ENCODE measurements at places on chromosomes 7 and 10.
A peak's percentile ranks its signal among the peaks of the same experiment; 100 is the strongest.

DNA sequence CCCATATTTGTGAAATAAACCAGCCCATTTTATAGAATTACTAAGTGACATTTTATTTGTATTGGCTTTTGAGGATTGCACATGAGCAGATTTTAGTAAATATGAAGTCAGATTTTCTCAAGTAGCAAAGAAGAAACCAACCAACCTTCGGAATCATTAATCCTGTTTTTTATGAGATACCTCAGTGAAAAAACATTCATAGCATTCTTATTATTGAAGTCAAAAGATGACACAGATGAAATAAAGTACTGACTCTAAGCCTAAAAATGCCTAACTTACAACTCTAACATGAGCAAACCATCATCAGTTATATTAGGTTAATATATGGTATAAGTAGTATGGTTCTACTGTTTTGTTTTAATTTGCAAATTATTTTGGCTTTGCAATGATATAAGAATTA is 59.9 kb upstream of the AGBL3 start:
- DNase-seq: no peak

DNA sequence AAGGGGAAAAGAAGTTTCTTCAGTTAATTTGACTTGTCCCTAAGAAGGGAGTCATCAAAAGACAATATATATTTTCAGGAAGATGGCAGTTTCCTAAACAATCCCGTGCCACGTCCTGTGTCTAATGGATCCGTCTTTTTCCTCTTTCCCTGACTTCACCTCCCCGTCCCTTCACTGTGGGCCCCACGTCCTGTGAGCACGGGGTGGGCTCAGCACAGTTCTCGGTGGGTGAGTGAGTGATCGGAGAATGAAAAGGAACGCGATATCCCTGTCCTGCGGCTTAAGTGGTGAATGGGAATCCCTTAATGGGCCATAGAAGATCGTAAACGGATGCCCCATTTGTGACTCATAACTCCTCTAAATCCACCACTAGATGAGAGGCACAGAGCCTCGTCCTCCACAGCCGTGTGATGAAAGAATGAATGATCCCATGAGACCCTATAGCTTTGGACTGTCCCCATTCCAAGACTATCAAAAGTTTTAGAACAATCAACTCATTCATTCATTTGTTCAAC is 63.5 kb upstream of the PITRM1 start:
- DNase-seq: no peak

- no peak for DNase-seq
Observed at GRCh38 chr7:14900051-14900450, 2.5 kb downstream of the DGKB start.

GRCh38 chr10:122054048-122055025 is 65.4 kb downstream of the TACC2 start:
- no peak for DNase-seq

DNA sequence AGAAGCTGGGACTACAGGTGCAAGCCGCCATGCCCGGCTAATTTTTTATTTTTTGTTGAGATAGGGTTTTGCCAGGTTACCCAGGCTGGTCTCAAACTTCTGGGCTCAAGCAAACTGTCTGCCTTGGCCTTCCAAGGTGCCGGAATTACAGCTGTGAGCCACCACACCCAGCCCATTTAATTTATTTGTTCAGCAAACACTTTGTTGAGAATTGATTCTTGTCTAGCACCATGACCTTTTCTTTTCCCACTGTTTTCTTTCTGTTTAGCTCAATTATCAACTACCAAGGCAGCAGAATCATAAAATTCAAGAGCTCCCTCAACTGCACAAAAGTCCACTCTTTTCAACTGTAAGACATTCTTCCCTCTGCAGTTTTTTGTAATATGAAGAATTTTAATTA is 47.8 kb upstream of the PARD3 start:
- DNase-seq: no peak

GRCh38 chr10:33716501-33717267 is 382.2 kb upstream of the NRP1 start:
- no peak for DNase-seq

DNA sequence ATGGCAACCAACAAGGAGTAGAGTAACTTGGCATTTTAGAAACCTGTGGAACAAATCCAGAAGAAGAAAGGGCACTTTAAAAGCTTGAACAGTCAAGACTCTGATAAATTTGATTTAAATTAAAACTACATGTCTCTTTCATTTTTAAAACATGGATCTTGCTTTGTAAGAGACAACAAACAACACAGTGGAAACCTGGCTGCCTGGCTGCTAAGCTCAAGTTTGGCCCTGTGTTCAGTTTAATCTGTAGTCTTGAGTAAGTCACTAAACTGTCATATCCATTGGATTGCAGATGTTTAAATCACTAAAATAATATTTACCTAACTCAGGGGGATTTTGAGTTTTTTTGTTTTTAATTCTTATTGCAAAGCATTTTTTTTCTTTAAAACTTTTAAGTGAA is 374.9 kb upstream of the SEMA3D start:
- no peak for DNase-seq

GRCh38 chr10:35626971-35627507 is 15.1 kb downstream of the FZD8 start:
- DNase-seq: no peak

GRCh38 chr7:150975536-150976319 is 2.4 kb downstream of the KCNH2 start:
- no peak for DNase-seq

DNA sequence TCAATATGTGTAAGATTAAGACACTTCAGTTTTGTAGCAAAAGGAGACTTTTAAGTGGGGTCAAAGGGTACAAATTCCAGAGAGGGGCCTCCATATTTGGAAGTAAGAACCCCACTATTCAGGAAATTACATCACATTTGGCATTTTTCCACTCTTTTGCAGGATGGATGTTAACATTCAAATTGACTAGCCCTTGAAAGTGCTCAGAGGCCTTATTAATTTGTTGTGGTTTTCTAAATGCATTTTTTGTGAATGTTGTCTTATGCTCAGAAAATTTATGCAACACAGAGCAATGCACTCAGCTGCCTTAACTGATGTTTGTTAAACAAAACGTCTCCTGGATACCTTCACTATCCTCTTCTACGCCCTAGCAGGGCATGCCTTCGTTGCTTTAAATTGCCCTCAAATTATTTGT is 50.9 kb upstream of the PDLIM1 start:
- DNase-seq: no peak

DNA sequence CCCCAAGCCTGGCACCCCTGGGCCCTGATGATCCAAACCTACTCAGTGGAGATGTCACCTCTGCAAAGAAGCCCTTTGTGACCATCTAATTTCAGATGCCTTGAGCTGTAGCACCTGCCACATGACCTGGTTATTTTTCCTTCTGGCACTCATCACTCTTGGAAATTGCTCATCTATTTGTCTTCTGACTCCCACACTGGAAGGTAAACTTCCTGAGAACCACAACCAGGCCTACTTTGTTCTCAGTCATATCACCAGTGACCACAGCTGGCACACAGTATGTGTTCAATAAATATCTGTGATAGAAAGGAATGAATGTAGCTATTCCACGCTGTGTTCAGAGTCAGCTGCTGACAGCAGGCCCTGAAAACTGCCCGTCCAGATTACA is 97.1 kb downstream of the SH3PXD2A start:
- no peak for DNase-seq

- DNase-seq: no peak
Observed at GRCh38 chr10:71080381-71081228, 131.8 kb upstream of the UNC5B start.

DNA sequence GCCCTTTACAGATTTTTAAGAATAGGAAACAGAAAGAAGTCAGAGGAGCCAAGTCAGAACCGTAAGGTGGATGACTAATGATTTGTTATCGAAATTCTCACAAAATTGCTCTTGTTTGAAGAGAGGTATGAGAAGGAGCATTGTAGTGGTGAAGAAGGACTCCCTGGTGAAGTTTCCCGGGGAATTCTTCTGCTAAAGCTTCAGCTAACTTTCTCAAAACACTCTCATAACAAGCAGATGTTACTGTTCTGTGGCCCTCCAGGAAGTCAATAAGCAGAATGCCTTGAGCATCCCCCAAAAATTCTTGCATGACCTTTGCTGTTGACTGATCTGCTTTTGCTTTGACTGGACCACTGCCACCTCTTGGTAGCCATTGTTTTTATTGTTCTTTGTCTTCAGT is 152.9 kb downstream of the HGF start:
- no peak for DNase-seq

DNA sequence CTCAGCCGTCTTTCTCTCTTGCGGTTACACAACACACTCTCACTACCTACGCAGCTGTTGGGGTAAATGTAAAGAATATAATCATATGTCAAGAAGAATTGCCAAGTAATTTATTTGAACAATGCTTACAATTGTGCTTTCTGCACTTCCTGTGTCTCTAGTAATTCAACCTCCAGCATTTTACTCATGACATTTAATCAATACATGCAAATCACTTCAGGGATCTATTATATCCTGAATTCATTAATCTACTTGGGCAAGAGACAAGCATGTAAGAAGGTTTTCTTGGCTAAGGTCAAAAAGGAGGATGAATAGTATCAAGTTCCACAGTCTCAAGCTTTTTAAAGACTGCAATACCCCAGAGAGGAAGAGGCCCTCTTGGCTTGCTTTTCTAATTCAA is 562.9 kb upstream of the ADARB2 start:
- DNase-seq: no peak

GRCh38 chr7:138245682-138246081 is 169.4 kb downstream of the AKR1D1 start:
- no peak for DNase-seq

DNA sequence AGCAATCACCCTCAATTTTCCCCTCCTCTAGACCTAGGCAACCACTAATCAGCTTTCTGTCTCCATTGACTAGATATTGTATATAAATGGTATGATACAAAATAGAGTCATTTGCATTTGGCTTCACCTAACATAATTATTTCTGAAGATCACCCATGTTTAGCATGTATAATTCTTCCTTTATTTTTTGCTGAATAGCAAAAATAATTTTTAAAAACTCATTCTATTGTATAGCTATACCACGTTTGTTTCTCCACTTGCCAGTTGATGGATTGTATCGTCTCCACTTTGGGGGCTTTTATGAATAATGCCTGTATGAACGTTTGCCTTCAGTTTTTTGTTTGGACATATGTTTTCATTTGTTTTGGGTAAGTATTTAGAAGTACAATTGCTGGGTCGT is 95.3 kb downstream of the ZNRF2 start:
- no peak for DNase-seq

GRCh38 chr7:152335900-152336571 is 99.8 kb downstream of the KMT2C start:
- peak; percentile 34 for DNase-seq

- no peak for DNase-seq
Observed at GRCh38 chr10:73039635-73040034, 57.0 kb downstream of the P4HA1 start.

GRCh38 chr10:50398823-50399222 is 147.5 kb upstream of the ASAH2 start:
- DNase-seq: no peak

GRCh38 chr10:85036661-85037060 is 708.3 kb downstream of the CCSER2 start:
- no peak for DNase-seq

DNA sequence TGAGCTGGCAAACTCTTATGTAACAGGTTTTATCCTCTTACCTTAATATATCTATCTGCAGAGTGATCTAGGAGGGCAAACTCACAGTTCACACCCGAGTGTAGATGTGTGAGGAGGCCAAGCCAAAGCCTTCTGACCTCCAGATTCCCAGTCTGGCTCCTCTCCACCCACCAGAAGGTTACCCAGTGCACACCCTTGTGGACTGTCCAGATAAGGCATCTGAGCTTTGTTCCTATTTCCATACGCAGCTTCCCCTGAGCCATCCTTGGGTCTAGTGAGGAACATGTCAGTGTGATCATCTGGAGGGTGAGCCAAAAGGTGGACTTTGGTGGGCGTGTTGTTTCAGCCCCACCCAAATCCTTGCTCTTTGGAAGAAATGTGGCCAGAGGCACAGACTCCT is 203.0 kb upstream of the MEOX2 start:
- no peak for DNase-seq

DNA sequence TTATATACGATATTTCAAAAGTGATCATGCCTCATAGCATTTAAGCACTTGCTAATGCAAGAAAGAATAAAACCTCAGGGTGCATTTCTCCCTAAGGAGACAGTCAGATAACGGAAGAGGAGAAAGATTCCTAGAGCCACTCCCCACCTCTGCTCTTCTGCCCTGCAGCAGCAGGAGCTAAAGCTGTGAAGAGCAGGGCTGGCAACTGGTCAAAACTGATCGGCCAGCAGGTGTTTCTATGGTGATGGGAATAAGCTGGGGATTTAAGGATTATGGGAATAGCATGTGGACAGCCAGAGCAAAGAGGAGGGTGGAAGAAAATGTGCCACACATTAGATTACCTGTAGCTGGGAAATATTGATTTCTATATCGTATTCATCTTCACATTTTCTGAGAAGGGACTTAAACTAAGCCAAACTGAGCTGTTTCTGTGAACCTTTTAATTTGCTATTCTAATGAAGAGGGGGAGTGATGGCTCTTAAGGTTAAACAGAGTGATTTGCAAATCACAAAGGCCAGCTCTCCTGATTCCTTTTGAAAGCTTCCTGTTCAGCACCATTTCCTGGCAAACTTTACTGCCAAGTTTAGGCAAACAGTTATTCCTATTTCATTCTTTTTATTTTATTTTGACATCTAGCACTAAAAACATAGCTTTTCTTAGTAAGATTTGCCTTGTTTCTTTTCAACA is 268.9 kb upstream of the PFKP start:
- no peak for DNase-seq

- no peak for DNase-seq
Observed at GRCh38 chr10:86803156-86803555, 46.7 kb downstream of the BMPR1A start.

GRCh38 chr7:70678621-70679251 is 453.2 kb upstream of the GALNT17 start:
- no peak for DNase-seq

DNA sequence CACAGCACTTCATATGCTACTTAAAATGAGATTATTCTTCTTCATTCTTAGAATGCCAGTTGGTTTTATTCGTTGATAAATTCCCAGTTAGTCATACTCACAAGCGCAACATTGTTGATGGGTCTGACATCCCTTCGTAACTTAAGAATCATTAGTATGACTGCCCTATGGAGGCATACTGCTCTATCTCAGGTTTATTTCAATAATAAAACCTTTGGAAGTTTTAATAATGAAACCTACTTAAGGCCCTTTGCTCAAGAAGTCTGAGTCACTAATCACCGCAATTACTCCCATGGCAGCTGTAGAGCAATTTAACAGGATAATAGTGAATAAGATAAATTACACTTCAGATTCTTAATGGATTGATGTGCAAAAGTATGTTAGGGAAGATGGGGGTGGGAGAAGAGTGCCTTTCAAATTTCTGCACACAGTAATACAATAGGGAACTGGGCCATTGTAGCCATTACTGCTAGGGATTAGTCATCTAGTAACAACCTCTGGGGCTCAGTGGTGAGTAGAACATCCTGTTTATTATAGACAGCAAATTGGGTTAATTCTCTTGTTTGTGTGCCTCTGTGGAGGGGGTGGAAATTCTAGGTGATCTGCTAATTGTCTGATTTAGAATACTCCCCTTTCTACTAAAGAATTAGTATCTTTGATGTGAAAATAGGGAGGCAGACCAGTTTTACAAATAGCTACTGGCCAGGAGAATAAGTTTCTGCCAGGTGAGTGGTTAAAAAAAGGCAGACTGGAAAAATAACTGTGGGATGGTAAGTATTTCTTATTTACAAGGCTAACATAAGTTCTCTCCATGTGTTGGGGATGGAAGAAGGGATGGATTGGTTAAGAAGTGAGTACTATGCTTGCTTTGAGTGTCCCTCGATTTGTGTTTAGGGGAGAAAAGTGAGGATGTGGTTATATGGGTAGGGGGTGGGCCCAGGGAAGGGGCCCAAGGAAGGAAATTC is 74.5 kb upstream of the VKORC1L1 start:
- peak; percentile 4 for DNase-seq

Measured in CD4-positive, alpha-beta memory T cell (primary cell).